NCI-H82 (cell line): ENCODE measurements at places on chromosomes 4 and X.
A peak's percentile ranks its signal among the peaks of the same experiment; 100 is the strongest.

GRCh38 chr4:86472377-86473019 is 112.6 kb upstream of the MAPK10 start:
- no peak for DNase-seq

GRCh38 chrX:18457000-18457399 is 31.6 kb downstream of the CDKL5 start:
- DNase-seq: no peak

GRCh38 chrX:20515841-20516461 is 249.2 kb upstream of the RPS6KA3 start:
- no peak for DNase-seq

DNA sequence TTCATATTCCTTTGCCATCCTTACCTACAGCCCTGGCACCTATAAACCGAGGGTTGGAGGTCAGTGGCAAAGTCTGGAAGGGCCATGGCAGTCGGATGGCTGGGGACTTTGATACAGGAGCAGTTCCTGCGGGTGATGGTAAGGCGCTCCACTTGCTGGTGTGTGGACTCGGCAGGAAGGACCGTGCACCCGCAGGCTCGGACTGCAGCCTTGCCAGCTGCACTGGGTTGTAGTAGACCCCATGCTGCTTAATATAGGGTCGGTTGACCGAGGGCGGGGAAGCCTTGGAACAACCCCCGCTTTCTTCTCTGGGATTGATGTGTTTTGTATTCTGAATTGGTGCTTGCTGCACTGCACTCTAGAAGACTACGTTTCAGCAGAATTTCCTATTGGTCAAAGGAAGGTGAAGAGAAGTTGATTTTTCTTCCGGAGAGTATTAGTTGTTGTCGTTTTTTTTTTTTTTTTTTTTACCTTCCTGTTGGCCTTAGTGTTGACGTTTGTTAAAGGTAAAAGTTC is 638 bp downstream of the BLTP1 start:
- peak; percentile 46 for DNase-seq

GRCh38 chr4:75995727-75996126 is 5.0 kb upstream of the SDAD1 start:
- DNase-seq: peak; percentile 84

- DNase-seq: no peak
Observed at GRCh38 chrX:44708470-44708869, 135.4 kb upstream of the DUSP21 start.

GRCh38 chrX:2898846-2899512 is 30.2 kb downstream of the ARSD start:
- no peak for DNase-seq

- no peak for DNase-seq
Observed at GRCh38 chr4:110633358-110634341, 10.8 kb upstream of the PITX2 start.

GRCh38 chrX:39705290-39705689 is 392.5 kb downstream of the BCOR start:
- DNase-seq: peak; percentile 37

DNA sequence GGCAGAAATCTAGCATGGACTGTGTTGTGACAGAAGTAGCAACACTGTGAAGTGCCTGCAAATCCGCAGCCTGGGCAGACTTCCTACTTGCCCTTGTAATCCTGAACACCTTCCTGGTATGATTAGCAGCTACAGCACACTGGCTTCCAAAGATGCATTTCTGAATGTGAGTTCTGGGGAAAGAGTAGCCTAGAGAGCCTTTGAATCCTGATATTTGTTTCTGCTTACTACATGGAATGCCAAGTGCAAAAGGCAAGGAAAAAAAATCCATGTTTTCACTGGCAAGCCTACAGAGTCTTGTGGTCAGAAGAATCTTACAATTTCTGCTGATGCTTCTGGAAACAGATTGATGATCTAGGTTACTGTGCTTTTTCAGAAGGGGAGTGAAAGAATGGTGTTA is 223.7 kb downstream of the COL25A1 start:
- DNase-seq: peak; percentile 5

DNA sequence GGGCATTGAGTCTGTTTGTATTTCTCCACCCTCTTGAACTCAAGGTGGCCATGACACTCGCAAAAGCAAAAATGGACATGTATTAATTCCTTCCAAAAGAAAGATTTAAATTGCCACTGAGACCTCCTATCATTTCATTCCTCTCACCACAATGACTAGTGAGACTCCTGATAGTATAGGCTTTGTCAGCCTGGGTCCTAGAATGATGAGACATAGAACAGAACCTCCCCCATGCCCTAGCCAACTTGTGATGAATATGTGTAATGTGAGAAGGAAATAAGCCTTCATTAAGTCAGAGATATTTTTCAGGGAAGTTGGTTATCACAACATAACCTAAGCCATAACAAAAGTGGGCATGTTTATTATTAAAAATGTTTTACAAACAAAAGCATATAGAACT is 62.5 kb downstream of the ASB9 start:
- no peak for DNase-seq

GRCh38 chr4:162131256-162131655 is 32.5 kb downstream of the FSTL5 start:
- DNase-seq: peak; percentile 23

- no peak for DNase-seq
Observed at GRCh38 chr4:93201471-93202096, 627.0 kb upstream of the ATOH1 start.

GRCh38 chrX:71637848-71638247 is 19.5 kb upstream of the CXCR3 start:
- no peak for DNase-seq

DNA sequence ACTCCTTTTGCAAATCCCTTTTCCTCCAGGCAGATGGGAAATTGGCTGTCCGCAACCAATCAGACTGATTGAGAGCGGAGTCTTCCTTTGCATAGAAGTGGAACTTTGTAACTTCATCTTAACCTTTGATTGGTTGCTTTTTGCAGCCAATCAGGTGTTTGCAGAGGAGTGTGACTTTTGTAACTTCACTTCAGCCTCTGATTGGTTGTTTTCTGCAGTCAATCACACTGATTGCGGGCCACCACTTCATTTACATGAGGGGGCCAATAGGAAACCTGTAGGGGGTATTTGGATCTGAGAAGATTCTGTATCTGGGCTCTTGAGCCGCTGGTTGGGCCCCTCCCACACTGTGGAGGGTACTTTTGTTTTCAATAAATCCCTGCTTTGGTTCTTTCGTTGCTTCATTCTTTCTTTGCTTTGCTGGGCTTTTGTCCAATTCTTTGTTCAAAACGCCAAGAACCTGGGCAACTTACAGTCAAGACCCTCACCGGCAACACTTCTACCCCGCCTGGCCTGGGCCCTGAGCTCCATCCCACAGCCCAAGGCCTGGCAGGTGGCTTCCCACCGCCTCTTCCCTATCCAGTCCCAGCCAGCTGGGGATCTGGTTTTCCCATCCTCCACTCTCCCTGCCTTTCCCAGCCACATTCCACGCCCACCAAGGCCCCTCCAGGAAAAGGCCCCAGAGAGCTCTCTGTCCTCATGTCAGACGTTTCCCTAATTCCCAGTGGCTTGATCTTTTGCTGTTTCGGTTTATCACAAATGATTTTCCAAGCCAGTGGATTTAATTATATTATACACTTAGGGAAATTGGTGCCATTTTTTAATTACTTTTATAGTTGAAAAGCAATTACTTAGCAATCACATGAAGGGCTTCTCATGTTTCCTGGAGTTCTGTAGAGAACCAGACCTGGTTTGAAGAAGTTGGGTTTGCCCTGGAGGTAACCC is 110.2 kb upstream of the STX18 start:
- DNase-seq: peak; percentile 84

GRCh38 chr4:84847978-84848377 is 118.5 kb downstream of the WDFY3 start:
- DNase-seq: no peak

DNA sequence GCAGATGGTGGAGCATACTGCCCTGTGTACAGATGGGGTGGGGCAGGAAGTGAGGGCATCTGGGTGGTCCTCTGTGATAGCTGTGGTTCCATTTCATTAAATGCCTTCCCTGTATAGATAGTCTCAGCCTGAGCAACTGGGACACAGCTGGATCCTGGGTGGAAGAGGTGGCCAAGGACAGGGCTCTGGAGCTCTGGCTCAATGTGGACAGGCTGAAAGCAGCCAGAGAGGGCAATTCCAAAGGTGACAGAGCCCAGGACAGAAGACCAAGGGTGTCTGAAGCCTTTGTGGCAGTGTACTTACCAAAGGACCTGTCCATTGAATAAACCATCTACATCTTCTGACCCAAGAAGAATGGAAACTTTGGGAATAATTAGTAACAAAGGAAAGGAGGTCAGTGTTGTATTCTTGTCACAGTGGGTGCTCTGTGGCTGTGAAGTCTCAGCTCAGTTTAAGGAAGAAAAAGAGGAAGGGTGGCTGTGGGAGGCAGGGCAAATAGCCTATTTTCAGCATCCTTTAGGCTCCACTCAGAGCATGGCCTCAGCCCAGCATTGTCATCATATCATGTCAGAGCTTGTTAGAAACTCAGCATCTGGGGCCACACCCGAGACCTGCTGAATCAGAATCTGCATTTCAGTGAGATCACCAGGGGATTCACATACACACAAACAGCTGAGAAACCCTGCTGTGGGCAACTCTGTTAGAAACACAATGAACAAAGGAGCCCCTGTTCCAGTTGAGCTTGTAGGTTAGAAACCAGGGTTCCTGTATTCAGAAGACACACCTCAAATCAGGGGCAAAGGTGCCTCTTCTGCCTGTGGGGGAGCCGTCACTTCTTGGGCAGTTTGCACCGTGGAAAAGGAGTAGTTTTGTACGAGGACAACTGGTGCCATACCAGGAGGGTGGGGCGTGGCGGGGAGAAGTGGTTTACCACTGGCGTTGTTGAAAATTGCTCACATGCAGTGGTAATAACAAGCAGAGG is 168.6 kb downstream of the PTTG2 start:
- DNase-seq: no peak

DNA sequence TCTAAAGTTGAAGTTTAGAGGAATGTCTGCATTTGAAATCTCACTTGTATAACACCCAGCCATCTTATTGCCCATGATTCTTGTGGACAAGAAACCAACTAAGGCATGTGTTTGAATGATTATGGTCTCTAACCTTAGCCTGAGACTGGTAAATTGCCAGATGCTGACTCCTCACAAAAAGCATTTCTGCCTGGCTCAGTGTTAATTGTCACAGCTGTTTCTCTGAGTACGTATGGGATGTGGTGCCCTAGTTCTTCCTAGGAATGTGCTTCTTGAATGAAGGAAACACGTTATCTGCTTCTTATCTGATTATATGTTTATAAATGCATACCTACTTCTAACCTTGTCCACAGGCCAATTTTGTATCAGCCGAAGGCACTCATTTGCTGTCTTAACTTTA is 63.1 kb upstream of the NDP start:
- no peak for DNase-seq

GRCh38 chrX:75107863-75108509 is 48.1 kb downstream of the ABCB7 start:
- DNase-seq: no peak

DNA sequence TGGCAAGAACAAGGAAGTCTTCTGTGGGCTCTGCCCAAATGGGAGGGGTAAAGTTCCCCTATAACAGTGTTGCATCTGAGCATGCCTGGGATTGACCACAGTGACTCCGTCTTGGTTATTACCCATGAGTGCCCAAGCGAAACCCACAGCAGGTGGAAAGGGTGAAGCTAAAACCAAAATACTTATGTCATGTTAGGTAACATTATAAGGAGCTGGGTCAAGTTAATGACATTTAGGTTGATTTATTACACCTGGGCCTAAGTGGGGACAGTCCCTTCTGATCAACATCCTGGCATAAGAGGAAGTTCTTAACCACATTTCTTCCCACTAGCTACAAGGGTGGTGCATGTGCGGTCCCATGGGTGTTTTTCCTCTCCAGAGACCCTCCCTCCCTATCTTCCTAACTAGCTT is 1.3 kb upstream of the ZNF732 start:
- no peak for DNase-seq
